Effector memory CD4-positive, alpha-beta T cell (primary cell): ENCODE measurements at places on chromosomes 11 and 22.

- H3K36me3 ChIP-seq: peaks cover 72% of the 10 kb centered on the region
- peaks cover 30% of the 10 kb centered on the region for H3K4me1 ChIP-seq
- no peak overlapping the region for H3K27ac ChIP-seq
Observed at GRCh38 chr22:20574920-20575353, 67.5 kb downstream of the MED15 start.

GRCh38 chr11:35318977-35319925, 100.1 kb downstream of the SLC1A2 start:
- H3K4me3 ChIP-seq: no peak overlapping the region
- DNase-seq: no peak
- no peaks in the 10 kb centered on the region for H3K4me1 ChIP-seq
- no peaks in the 10 kb centered on the region for H3K27me3 ChIP-seq

DNA sequence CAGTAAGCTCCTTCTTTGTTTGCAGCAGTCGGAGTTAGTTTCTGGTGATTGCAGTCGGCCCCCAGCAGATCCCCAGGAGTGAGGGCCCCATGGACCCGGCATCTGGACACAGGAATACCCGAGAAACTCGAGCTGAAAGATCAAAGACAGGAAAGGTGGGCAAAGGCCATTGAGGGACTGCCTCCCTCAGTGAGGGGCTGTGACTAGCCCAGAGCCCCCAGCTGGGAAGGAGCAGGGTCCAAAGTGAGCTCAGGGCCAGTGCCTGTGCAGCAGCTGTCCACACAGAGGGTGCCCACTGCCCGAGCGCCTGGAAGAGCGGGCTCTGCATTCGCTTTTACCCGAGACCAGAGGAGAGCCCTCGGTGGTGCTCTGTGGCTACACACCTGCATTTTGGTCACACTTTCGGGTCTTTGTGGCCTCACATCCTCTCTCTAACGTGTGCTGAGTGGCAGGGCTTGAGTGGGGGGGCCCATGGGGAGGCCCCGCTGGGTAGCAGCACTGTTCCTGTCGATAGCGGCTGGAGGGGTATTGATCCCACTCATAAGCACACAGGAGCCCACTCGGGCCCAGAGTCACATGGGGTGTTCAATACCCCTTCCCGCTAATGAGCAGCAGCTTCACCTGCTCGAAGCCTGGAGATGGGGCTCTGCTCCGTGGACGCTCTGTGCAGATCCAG, 532.9 kb downstream of the TBC1D22A start:
- H3K4me1 ChIP-seq: no peaks in the 10 kb centered on the region
- H3K36me3 ChIP-seq: no peaks in the 10 kb centered on the region
- H3K4me3 ChIP-seq: no peak overlapping the region
- H3K27ac ChIP-seq: no peak overlapping the region

- peak overlapping the region; percentile 56 for H3K27ac ChIP-seq
- no peak for DNase-seq
- no peaks in the 10 kb centered on the region for H3K4me1 ChIP-seq
- no peaks in the 10 kb centered on the region for H3K36me3 ChIP-seq
- no peaks in the 10 kb centered on the region for H3K27me3 ChIP-seq
Observed at GRCh38 chr22:40519948-40520331, 116.6 kb downstream of the MRTFA start.

DNA sequence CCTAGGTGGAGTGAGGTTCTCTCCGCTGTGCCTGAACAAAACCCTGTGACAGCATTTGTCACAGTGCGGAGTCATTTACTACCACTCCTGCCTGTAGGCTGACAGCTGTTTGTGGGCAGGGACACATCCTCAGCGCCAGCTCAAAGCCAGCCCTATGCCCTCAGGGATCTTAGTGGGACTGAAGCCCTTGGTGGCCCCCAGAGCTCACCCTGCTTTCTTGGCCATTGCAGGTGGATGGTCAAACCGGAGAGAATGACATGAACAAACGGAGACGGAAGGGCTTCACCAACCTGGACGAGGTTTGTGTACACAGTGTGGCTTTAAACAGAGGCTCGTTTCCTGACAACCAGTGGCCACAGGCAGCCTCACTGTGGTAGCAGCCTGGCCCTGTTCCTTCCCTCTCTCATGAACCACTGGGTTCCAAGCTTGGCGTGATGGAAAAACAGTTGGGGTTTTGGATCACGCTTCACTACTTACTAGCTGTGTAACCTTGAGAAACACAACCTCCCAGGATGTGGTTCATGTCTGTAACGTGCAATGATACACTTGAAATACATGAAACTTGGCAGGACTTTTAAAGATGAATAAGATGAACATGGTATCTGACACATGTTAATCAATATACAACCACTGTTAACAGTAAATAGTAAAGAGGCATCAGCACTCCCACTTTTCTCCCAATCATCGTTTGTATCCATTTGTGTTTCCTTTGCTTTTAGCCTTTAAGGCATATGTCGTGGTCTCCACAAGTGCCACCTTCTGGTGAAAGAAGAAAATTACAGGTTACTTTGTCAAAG, 125.8 kb downstream of the MICAL2 start:
- H3K4me1 ChIP-seq: peaks cover 14% of the 10 kb centered on the region
- peaks cover 19% of the 10 kb centered on the region for H3K36me3 ChIP-seq
- H3K27me3 ChIP-seq: no peaks in the 10 kb centered on the region
- peak; percentile 10 for DNase-seq
- peak overlapping the region; percentile 52 for H3K27ac ChIP-seq

- no peak overlapping the region for H3K4me3 ChIP-seq
- no peaks in the 10 kb centered on the region for H3K4me1 ChIP-seq
- H3K27me3 ChIP-seq: no peaks in the 10 kb centered on the region
- no peaks in the 10 kb centered on the region for H3K36me3 ChIP-seq
- no peak for DNase-seq
Observed at GRCh38 chr22:17941471-17942406, 82.6 kb downstream of the MICAL3 start.

GRCh38 chr11:72327606-72328005, 83.6 kb upstream of the PHOX2A start:
- DNase-seq: no peak
- H3K36me3 ChIP-seq: peaks cover 6% of the 10 kb centered on the region
- H3K4me3 ChIP-seq: no peak overlapping the region

DNA sequence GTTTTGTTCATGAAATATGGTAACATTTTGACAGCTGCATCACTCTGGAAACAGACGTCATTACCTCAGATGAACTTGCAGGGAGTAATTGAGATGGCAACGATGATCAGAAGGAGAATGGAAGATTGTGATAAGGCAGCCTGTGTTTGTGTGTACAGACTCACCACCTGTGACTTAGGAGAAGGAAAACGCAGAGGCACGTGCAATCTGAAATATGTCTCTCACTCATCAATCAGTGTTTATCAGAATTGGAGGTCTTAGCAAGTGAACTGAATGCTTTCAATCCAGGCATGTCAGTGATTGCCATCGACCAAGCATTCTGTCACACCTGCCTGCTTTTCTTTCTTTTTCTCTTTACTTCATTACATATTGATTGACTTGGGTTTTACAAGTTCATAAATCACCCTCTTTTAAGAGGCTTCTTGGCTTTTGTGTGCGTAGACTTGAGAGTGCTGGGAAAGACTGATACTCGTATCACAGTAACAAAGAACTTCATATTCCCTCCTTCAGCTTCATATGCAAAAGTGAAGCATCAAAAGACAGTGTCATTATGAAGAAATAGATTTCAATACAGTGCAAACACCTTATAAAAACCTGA, 24.6 kb downstream of the FAT3 start:
- H3K4me3 ChIP-seq: no peak overlapping the region
- no peaks in the 10 kb centered on the region for H3K4me1 ChIP-seq
- DNase-seq: no peak

DNA sequence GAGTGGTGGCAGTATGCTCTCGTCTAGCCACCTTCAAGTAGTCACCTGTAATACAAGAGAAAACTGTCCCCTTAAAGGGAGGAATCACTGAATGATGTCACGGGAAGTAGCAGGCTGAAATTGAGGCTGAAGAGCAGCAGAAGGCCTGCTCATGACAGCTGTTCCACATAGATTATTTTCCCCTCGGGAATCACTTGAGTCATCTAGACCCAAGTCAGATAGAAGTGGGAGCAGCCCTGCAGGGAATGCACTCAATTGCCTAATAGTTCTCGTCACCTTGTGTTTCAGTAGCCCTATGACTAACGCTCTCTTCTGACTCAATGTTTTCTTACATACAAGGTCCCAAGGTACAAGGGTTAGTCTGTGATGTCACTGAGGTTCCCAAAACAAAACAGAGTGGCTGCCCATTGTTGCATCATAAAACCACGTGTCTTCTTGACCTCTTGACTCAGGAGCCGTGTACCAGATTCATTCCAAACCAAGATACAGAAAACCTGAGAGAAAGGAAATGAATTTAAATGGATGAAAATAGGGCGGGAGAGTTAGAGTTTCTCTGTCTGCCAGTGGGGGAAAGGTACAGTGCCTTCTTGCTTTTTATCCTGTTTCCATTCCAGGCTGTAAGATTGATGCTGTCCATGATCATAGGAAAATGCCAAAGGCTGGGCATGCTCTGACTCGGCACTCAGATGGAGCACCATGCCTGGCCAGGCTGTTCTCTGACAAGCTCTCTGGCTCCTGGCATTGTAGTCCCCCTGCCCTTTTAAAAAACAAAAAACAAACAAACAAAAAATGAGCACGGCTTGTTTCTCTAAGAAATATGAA, 21.6 kb upstream of the C11orf96 start:
- peaks cover 43% of the 10 kb centered on the region for H3K36me3 ChIP-seq
- DNase-seq: no peak
- no peak overlapping the region for H3K4me3 ChIP-seq
- no peaks in the 10 kb centered on the region for H3K27me3 ChIP-seq
- H3K27ac ChIP-seq: no peak overlapping the region

DNA sequence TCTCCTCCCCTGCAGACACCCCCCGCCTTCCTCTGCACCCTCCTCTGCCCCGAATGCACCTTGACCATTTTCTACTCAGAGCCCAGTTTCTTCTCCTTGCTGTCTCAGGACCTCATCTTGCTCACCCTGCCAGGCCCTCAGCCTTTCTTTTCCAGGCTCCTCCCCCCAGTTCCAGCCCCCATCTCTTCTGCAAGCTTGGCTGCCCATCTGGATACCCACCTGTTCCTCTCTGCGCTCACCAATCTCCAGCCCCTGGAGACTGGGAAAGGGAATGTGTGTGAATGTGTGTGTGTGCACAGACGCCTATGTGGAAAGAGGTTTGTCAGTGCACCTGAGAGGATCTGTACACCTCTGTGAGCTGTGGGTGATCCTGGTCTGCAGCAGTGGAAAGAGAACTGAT, 36.4 kb downstream of the SLC22A12 start:
- H3K4me3 ChIP-seq: no peak overlapping the region
- DNase-seq: no peak
- H3K36me3 ChIP-seq: no peaks in the 10 kb centered on the region
- no peak overlapping the region for H3K27ac ChIP-seq
- H3K4me1 ChIP-seq: no peaks in the 10 kb centered on the region

DNA sequence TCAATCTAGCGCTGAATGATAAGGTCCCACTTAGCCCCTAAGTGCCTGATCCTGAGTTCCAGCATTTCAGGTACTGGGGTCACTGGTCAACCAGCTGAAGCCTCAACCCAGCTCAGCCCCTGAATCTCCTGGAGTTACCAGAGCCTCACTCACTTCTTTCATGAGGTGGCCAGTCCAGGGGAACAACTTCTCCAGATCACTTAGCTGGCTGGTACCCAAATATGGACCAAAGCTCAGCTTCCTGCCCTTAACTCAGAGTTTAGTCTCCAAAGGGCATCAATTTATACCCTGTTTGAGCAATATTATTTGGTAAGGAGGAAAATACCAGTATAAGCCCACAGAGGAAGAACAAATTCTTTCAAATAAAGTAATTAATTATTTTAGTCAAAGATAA, 105.6 kb downstream of the SLC1A2 start:
- no peak overlapping the region for H3K4me3 ChIP-seq
- H3K27ac ChIP-seq: no peak overlapping the region
- H3K27me3 ChIP-seq: no peaks in the 10 kb centered on the region
- DNase-seq: no peak
- H3K36me3 ChIP-seq: no peaks in the 10 kb centered on the region

- no peak for DNase-seq
- H3K36me3 ChIP-seq: no peaks in the 10 kb centered on the region
- no peak overlapping the region for H3K4me3 ChIP-seq
- no peaks in the 10 kb centered on the region for H3K27me3 ChIP-seq
Observed at GRCh38 chr11:79375818-79376550, 64.8 kb downstream of the TENM4 start.

GRCh38 chr11:37109286-37109585, 511.2 kb upstream of the RAG2 start:
- no peaks in the 10 kb centered on the region for H3K4me1 ChIP-seq
- DNase-seq: no peak
- no peaks in the 10 kb centered on the region for H3K36me3 ChIP-seq
- H3K27ac ChIP-seq: no peak overlapping the region
- no peak overlapping the region for H3K4me3 ChIP-seq
- H3K27me3 ChIP-seq: no peaks in the 10 kb centered on the region

GRCh38 chr11:59578369-59578768, 37.2 kb downstream of the OSBP start:
- H3K27ac ChIP-seq: no peak overlapping the region
- no peak for DNase-seq
- H3K36me3 ChIP-seq: peaks cover 71% of the 10 kb centered on the region
- H3K4me1 ChIP-seq: no peaks in the 10 kb centered on the region
- H3K27me3 ChIP-seq: no peaks in the 10 kb centered on the region
- H3K4me3 ChIP-seq: no peak overlapping the region

GRCh38 chr11:67644042-67644441, 4.5 kb upstream of the TBX10 start:
- H3K36me3 ChIP-seq: no peaks in the 10 kb centered on the region
- no peaks in the 10 kb centered on the region for H3K27me3 ChIP-seq
- H3K4me1 ChIP-seq: peaks cover 16% of the 10 kb centered on the region
- no peak for DNase-seq
- no peak overlapping the region for H3K27ac ChIP-seq

DNA sequence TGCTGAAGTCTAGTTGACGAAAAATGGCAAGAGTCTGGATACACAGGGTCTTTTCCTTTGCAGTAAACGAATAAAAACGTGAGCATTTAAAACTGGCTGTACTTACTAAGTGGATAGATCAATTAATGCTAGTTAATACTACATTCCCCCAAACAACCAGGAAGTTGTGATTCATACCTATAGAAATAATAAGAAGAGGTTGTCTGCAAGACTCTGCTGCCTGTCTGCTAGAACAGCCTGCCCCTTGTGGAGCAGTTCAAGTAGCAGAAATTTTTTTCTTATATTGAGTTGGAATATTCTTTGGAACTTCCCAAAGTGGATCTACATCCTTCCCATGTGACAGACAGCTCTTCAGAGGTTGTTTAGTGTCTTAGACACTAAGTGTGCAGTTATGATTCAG, 86.8 kb downstream of the TEAD1 start:
- H3K36me3 ChIP-seq: no peaks in the 10 kb centered on the region
- H3K27ac ChIP-seq: no peak overlapping the region
- H3K27me3 ChIP-seq: no peaks in the 10 kb centered on the region
- no peak overlapping the region for H3K4me3 ChIP-seq
- no peak for DNase-seq
